ENCODE measurements at places on chromosomes 2 and 18.

DNA sequence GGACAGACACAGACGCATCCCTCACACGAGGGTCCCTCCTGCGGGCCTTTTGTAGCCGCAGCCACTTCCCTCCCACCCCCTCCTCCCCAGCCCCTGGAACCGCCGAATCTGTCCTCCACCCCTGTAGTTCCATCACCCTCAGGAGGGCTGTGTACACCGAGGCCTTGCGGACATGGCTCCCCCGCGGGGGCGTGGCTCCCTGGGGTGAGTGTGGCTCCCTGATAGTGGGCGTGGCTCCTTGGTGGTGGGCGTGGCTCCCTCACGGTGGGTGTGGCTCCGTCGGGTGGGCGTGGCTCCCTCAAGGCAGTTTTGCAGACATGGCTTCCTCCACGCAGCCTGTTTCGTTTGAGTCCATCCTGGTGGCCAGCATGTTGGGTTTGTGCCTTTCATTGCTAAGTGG is 420.7 kb upstream of the SALL3 start:
- peak; percentile 84 for DNase-seq

- peak; percentile 10 for DNase-seq
Observed at GRCh38 chr2:79860228-79861058, 347.6 kb downstream of the CTNNA2 start.

GRCh38 chr18:74645679-74646078 is 48.0 kb downstream of the ZNF407 start:
- no peak for DNase-seq

DNA sequence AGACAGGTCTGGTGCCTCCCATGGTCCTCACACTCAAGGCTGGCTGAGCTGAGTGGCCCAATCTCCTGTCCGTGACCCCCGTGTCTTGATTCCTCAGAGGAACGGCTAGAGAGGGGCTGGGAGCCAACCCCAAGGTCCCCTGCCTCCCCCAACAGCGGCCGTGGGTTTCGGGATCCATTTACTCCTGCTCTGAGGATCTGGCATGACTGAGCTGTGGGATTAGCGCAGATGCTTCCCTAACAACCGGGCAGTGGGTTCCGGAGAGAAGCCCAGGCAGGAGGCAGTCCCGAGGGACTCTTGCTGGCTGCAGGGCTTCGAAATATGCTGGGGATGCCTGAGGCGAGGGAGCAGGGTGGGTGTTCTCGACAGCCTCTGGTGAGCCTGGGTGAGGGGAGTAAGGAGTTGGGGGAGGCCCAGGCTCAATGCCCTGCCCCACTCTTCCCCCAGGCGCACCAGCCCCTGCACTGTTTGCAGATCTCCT is 18.9 kb downstream of the GPR35 start:
- DNase-seq, result no peak

DNA sequence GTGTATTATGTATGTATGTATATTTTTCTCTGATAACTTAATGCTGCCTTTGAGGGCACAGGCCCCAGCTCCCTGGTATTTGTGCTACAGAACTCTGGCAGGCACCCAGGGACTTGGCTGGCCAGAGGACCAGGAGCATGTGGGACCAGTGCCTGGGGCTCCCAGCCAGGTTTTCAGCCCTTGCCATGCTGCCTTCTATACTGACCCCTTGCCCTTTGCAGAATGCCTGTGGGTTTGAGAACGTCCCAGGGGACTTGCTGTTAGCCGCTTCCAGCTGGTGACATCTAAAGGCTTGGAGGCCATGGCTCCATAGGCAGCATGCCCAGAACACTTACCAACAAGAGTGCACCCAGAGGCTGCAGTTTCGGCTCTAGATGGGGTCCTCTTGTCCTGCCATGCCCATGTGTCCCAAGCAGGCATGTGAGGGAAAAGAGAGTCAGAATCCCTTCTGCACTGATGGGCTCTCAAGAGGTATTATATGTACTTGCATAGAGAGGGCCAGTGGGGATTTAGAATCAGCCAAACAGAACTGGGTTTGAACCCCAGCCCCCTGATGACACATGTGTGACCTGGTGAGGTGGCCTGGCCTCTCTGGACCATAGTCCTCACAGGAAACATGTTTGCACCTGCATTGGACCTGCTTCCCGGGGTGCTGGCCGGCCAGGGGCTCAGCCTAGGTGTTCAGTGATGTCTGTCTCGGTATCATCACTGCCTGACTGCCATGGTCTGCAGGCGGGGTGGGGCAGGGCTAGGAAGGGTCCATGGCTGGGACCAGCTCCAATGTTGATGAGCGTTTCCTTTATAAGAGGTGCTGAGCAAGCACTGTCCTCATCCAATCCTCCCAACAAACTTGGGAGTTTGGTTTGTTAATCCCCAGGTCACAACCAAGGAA is 119.2 kb upstream of the FHL2 start:
- DNase-seq, result no peak

DNA sequence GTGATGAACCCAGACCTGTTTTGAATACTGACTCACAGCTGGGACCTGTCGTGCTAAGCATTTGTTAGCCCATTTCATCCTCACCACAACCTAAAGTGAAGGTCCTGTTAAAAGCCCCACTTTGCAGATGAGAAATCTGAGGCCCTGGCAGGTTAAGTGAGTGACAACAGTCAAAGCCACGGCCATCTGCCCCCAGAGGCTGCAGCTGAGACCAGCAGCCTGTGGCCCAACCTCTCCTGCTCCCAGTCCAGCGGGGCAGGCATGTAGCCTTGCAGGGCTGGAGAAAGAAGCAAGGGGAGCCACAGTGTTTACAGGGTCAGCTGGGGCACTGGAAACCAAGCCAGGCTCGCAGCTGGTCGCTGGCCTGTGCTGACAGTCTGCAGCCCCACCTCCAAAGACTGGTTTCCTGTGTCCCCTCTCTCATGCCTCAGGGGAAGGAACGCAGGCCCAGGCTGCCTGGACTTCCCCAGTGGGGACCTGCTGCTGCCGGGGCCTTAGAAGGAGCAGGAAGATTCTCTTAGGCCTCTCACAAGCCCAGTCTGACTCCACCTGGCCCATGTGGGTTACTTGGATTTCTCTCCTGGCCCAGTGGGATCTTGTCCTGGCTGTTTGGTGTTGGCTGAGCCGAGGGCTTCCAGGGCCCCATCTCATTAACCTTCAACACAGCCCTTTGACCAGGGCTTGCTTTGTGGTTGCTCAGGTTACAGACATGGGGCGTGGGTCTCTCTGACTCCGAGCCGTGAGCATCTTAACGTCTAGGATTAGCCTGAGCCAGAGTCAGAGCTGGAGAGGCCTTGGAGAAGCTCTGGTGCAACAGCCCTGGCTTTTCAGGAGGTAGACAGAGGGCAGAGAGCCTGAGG is 1.7 kb downstream of the INPP5D start:
- DNase-seq, result peak; percentile 34

DNA sequence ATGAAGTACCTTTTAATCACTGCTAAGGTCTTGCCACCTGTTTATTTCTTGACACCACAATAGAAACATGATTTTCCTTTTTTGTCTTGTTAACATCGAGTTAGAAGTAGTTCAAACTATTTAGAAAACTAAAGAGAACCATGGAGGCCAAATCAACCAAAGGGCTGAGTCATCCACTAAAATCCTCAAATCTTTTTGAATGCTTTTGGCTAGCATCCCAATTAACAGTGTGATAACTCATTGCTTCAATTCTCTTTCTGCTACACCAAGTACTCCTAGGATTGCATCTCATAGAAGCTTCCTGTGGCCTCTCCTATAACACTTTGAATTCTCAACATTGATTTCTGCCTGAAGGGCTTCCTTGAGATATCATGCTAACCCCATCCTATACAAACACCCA is 159.9 kb upstream of the MMADHC start:
- no peak for DNase-seq

GRCh38 chr18:23201741-23202140 is 66.5 kb downstream of the CABLES1 start:
- DNase-seq, result no peak

DNA sequence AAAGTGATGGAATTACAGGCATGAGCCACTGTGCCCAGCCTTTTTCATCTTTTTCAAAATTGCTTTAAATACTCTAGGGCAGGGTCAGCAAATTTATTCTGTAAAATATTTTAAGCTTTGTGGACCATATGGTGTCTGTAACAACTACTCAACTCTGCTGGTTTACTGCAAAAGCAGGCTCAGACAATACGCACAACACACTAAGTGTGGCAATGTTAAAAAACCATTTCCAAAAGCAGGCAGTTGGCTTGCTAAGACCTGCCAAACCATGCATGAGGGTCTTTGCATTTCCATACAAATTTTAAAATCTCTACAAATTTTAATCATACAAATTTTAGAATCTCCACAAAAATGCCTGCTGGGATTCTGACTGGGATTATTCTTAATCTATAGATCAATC is 44.1 kb downstream of the YES1 start:
- no peak for DNase-seq

- DNase-seq, result no peak
Observed at GRCh38 chr2:82428251-82428650, 2030.8 kb downstream of the SUCLG1 start.

All from K562 (cell line).